Cerebellar nuclear complex (tissue), 1 donor: ENCODE measurements at places on chromosomes 12 and 14.

GRCh38 chr12:40446385-40446784, 221.6 kb downstream of the LRRK2 start:
- no peak for DNase-seq

- no peak for DNase-seq
These were observed 61.7 kb upstream of the PTPRR start for GRCh38 chr12:70982286-70982685.

- no peak for DNase-seq
These were observed 151.1 kb upstream of the FUT8 start for GRCh38 chr14:65261425-65261920.

GRCh38 chr14:91330096-91330696, 85.7 kb upstream of the GPR68 start:
- DNase-seq: no peak

GRCh38 chr12:63814146-63814772, 30.2 kb upstream of the SRGAP1 start:
- DNase-seq: no peak

GRCh38 chr12:4288296-4289131, 15.0 kb downstream of the CCND2 start:
- no peak for DNase-seq

DNA sequence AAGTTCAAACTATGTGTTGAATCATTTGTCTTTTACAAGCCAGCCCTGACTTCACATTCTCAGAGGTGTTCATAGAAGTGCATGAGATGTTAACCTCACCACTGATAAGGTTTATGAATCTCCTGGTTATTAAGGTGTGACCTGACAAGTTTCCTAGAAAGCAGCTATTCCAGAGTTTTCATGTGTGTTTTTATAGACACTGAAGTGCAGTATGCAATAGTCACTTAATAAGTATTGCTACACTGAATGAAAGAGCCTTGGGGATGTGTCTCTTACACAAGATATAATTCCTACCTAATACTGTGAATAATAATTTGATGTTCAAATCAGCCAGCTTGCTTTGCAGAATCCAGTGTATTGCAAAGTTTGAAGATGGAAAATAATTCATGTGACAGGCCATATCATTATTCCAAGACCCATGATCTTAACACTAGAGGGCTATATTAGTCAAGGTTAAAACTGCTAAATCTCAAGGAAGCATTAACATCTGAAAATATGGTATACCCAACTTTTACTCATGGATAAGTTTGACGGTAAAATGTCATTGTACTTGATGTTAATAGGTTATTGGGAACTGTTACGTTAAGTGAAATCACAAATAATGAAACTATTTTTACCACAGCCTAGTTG, 13.0 kb downstream of the SLC25A3 start:
- DNase-seq: no peak

GRCh38 chr12:20445687-20446086, 77.3 kb downstream of the PDE3A start:
- DNase-seq: peak; percentile 59

- DNase-seq: peak; percentile 63
These were observed 74.8 kb downstream of the ARL6IP4 start for GRCh38 chr12:123055281-123055766.

GRCh38 chr14:88281447-88281846, 41.6 kb downstream of the KCNK10 start:
- no peak for DNase-seq

GRCh38 chr14:68702135-68702534, 90.7 kb downstream of the ZFP36L1 start:
- no peak for DNase-seq

- no peak for DNase-seq
These were observed 1.1 kb upstream of the SUSD6 start for GRCh38 chr14:69610020-69610873.

DNA sequence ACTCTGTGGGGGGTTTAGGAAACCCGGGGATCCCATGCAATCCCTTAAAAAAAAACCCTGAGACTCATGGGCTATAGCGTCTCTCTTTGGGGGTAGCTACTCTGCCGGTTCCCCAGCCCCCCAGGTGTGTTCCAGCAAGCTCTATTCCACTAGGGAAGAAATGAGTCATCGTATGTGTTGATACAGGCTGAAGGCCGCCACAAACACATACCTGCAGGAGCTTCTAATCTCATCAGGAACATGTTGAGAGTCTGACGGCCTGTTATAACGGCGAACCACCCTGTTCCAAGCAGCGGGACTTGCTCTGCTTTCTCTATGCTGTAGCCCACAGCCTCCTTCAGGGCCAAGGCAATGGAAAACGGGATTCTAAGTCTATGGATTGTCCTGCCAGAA, 977 bp upstream of the KRT5 start:
- DNase-seq: no peak

- DNase-seq: no peak
These were observed 126.9 kb upstream of the KRAS start for GRCh38 chr12:25377469-25378177.
